ENCODE measurements at places on chromosomes 2 and 18.
A peak's percentile ranks its signal among the peaks of the same experiment; 100 is the strongest.

- no peak for DNase-seq
Observed at GRCh38 chr2:155961641-155962040, 370.9 kb downstream of the NR4A2 start.

- DNase-seq, result no peak
Observed at GRCh38 chr18:61569176-61569892, 236.1 kb downstream of the CDH20 start.

- no peak for DNase-seq
Observed at GRCh38 chr2:220894069-220894468, 678.0 kb downstream of the EPHA4 start.

DNA sequence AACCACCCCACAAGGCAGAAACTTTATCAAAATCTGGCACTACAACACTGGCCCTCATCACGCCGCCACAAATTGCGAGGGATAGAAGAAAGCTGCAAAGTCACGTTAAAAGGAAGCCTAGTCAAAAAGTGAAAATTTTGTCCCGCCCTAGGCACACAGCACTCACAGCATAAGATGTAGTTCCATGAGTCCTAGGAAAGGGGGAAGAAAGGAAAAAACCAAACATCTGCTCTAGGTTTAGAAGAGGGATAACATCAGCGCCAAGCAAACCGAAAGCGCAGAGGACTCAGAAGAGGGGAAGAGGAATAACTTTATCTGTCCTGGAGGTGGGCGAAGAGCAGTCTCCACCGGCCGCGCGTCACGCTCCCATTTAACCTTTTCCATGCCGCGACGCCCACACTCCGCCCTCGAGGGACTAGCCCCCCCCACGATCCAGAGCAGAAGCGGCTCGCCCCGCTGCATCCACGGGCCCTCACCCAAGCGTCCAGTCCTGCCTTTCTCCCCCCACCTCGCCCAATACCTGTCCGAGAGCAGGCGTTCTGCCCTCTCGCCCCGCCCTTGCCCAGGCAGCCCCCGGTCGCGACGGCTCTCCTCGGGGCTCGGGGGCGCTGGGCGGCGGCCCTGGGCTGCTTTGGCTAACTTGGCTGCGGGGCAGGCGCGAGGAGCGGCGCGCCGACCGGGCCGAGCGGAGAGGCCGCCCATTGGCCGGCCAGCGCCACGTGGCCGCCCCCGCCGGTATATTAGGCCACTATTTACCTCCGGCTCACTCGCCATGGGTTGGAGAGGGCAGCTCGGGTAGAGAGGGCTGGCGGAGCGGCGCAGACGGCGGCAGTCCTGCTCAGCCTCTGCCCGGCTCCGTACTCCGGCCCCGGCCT is at the start of gene HOXD1:
HOXD1 (plus strand) TSS at position 770 of the 875 bp plus-strand sequence. CDS start 134 bp downstream, outside the sequence.
- DNase-seq, result peak; percentile 63

DNA sequence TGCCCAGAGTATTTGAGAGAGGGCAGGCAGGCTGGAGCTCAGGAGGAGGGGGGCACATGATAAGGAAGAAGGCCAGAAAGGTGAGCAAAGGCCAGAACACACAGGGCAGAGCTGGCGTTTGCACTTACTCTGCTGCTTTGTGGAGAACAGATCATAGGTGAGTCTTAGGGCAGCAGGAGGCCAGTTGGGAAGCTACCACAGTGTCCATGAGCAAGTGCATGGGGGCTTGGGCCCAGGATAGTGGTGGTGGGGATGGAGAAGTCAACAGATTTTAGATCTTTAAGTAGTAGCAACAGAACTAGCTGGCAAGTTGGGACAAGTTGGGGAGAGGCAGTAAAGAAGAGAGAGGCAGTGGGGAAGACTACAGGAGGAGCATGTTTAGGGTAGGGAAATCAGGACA is 168.0 kb downstream of the ANTXR1 start:
- no peak for DNase-seq

- DNase-seq, result no peak
Observed at GRCh38 chr18:13191031-13191430, 27.5 kb upstream of the LDLRAD4 start.

GRCh38 chr2:9819551-9819950 is 23.7 kb upstream of the TAF1B start:
- no peak for DNase-seq
